ENCODE measurements at places on chromosomes 7 and 10.

GRCh38 chr7:134695321-134695860 lies 48.7 kb downstream of the BPGM start:
- no peak for DNase-seq

- no peak for DNase-seq
Measured at GRCh38 chr7:98283127-98283886, 1.8 kb downstream of the BRI3 start.

DNA sequence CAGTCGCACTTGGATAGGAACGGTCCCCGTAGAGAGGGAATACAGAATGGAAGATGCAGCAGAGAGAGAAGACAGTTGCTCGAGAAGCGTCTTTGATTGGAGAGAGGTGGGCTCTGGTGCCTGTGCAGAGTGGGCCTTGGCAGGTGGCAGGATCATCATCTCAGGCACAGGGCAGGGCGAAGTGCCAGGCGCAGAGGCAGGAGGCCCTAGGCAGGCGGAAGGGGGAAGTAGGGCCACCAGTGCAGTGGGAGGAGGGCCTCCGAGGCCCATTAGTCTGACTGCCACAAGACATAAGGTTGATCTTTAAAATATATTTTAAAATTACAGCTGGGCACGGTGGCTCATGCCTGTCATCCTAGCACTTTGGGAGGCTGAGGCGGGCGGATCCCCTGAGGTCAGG lies 10.1 kb downstream of the CARD11 start:
- DNase-seq = no peak

- DNase-seq = no peak
Measured at GRCh38 chr7:109964780-109965179, 1126.1 kb upstream of the LRRN3 start.

DNA sequence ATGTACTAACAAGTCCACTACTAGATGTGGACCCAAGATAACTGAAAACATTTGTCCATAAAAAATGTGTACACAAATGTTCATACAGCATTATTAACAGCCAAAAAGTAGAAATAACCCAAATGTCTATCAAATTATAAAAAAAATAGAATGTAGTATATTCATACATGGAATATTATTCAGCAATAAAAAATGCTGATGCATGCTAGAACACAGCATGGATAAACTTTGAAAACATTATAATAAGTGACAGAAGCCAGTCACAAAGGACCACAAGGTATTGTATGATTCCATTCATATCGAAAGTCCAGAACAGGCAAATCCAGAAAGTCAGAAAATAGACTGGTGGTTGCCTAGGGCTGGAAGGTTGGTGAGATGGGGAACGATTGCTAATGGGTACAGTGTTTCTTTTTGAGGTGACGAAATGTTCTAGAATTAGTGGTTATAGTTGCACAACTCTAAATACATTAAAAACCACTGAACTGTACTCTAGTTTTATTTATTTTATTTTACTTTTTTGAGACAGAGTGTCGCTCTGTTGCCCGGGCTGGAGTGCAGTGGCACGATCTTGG lies 43.3 kb upstream of the ANLN start:
- no peak for DNase-seq

DNA sequence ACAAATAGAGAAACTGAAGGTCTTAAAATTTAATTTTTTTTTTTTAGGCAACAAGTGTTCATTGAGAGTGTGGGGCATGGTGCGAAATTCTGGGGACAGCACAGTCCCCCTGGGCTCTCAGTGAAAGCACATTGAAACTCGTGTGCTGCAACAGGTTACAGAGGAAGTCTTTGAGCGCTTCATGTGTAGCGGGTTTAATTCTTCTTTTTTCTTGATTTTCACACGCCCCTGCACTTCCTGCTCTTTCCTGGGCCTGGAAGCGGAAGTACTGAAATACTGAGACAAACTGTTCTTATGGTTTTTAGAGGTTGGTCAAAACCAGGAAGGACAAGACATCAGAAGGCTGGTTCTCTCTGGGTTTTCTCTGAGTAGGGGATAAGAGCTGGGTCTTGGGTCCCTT lies 203.5 kb downstream of the PTEN start:
- no peak for DNase-seq

GRCh38 chr10:71279590-71280170 lies 39.4 kb upstream of the SLC29A3 start:
- no peak for DNase-seq

- no peak for DNase-seq
Measured at GRCh38 chr10:71214641-71215559, 2.5 kb downstream of the UNC5B start.

GRCh38 chr7:25481891-25482290 lies 253.6 kb upstream of the NPVF start:
- no peak for DNase-seq

DNA sequence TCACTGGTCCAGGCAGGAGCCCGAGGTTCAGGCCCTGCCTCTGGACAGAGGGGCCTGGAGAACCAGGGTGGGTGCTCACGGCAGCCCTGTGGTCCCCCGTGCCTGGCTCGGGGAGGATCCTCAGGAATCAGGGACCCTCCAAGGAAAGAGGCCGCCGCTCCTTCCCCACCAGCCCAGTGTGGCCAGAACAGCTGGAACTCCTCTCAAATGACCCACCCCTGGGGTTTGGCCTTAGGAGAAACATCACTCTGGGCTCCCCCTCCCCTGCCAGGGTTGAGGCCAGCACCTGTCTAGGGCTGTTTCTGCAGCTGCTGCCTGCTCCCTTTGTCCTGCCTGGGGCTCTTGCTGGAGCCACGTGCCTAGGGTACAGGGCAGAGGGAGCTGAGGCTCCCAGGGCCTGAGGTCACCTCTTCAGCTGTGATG lies 161.0 kb downstream of the RNF216 start:
- no peak for DNase-seq

DNA sequence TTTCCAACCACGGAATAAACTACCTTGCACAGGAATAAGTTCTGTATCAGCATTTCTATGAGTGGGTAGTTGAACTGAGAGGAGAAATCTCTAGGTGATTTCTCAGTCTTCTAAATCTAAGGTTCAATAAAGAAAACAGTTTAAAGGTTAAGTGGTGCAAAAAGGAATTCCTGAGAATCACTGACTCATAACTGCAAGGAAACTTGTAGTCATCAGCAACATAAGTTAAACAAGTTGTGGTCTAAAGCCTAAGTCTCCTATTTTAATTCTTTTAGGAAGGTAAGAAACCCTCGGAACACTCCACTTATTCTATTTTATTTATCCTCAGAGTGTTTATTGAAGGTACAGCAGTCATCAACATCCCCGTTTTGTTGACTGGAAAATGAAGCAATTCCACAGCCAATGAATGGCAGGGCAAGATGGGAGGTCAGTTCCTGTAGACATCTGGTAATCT lies 92.4 kb upstream of the PIK3CG start:
- no peak for DNase-seq

DNA sequence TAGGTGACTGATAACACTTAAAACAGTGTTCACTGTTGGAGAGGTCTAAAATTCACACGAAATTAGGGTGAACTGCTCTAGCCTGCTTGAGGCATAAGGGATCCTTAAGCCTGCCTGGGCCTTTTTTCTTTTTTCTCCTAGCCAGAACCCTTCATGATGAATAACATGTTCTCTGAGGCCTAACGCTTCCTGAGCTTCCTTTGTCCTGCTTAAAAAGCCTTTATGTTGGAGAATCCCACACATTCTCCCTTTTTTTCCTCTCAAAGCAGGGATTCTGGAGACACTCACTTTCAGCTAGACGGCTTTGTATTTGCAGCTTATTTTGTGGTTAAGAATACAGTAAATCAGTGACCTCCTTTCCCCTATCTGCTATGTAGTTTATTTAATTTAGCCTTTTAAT lies 354.7 kb upstream of the PHF14 start:
- DNase-seq = no peak

DNA sequence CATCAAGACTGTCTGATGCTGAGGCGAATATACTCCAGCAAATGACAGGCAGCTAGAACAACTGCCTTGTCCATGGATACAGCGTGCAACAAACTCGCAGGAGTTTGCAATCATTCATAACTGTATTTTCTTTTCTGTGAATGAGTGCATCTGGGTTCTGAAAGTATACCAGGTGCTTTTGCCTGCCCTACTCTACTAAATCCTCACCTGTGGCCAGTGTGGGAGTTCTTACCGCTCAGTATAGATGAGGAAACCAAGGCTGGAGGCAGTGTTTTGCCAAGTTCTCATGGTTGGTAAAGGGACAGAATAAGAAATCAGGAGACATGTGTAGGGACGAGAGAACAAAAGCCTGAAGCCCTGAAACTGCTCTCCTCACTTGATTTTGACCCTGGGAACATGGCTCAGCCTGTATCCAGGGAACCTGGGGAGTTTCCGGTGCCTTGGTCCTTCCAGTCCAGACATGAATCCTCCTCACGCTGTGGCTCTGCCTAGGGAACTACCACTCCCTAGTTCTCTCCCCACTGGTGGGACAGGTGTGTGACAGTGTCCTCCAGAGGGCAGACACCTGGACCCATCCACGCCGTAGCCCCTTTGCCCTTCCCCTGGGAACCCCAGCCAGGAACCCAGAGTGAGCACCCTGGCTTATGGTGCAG lies 142.0 kb downstream of the CDH23 start:
- DNase-seq = no peak

GRCh38 chr10:100894589-100895294 lies 18.0 kb upstream of the SLF2 start:
- DNase-seq = no peak

DNA sequence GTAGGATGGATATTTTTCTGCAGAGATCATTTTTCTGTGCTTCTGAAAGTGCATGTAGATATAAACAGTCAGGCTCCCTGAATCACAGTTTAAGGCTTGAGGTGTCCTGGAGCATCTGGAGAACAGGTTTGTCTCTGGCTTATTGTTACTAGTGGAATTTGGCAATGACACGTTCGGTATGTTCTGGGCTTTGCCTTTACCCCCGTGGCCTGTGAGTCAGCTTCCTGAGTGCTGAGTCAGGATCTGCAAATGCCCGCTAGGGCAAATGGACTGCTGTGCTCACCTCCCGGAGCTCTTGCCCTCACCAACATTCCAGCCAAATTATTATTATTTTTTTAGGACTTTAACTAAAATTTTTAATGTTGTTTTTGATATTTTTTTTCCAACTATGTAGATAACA lies 192.5 kb upstream of the PRSS1 start:
- DNase-seq = no peak

DNA sequence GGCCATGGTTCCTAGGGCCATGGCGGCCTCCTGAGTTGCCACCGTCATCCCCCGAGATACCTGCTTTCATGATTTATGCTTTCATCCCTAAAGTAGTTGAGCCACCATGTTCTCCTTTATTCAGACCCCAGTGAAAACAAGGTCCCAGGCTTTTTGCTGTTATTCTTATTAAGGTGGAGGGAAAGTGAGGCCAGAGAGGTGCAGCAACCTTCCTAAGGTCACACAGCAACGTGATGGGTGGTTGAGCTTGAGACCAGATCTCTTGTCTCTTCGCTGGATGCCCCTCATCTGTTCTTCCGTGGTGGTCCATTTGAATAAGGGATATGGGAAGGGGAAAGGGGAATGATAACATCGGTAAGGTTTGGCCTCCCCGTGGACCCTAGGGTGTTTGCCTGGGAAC lies 142.2 kb downstream of the C10orf105 start:
- DNase-seq = no peak

DNA sequence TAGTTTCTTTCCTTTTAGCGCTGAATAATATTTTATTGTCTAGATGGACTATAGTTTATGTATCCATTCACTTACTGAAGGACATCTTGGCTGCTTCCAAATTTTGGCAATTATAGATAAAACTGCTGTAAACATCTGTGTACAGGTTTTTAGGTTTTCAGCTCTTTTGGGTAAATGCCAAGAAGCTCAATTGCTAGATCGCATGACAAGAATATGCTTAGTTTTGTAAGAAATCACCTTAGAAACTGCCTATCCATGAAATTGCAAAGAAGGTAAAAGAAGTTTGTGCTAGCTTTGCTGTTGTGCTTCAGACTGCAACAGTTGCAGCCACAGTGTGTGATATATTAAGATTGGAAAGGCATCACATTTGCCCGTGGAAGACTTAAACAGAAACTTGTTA lies 103.2 kb upstream of the TNS3 start:
- no peak for DNase-seq

DNA sequence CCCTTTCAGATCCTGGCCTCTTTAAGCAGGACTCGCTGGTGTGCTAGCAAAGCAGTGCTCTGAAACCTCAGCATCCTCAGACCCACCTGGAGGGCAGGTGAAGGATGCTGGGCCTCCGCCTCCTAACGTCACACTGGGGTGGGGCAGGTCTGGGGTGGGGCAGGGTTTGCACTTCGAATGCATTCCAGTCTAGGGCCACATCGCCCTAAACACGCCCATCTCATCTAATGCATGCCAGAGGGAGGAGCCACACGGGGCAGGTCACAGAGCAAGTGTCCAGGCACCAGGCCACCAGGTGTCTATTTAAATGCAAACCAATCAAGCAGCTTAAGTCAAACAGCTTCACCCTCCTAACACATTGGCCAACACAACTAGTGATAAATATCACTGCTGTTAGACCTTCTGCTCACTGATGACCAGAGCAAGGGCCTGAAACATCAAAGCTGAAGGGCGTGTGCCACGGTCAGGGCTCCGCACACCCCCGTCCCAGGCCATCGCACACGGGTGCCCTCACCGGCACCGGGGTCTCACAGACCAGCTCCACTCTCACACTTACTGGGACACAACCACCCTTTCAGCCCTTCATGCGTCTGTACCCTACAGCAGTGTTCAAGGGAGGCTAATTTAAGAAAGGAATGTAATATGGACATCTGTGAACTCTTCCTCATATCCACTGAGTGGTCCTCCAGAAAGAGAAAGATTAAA lies 47.1 kb downstream of the DIP2C start:
- DNase-seq = no peak

DNA sequence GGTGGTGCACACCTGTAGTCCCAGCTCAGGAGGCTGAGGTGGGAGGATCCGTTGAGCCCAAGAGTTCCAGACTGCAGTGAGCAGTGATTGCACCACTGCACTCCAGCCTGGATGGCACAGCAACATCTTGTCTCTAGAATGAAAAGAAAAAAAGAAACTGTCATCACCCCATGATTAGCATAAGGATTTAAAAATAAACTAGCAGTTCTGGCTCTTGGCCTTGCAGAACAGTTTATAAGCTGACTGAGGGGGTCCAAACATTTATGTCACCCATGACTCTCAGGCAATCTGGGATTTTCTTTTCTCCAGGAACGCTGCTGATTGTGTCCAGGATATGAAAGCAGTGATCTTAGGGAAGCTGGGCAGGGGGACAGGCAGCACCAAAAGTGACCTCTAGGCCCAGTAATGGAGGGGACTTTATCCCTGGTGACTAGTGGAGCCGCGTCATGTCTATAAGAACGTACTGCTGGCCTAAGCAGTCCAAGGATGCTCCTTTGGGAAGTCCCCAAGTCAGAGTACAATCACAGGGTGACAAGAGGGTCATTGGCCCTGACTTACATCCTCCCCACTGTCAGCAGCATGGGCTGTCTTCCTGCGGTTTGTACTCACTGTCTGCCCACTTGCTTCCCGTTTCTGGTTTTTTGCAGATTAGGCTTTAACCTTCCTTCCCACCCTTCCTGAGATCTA lies 177.4 kb downstream of the ARHGAP12 start:
- no peak for DNase-seq

DNA sequence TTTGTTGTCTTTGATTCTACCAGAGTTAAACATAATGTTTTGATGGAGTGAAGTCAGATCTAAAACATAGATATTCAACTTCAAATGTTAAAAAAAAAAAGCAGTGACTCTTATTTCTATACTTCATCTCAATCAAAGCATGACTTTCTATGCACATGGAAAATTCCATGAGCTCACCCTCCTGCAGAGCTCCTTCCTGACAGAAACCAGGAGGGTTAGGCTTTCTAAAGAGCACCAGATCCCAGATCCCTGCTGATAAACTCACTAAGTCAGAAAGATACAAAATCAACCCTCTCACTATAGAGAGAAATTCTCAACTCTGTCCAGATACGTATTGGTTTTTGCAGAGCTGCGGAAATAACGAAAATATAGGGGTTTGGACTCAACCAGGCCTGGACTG lies 122.6 kb downstream of the FAM107B start:
- no peak for DNase-seq
